Posterior cingulate gyrus (tissue), 11 donors: ENCODE measurements at places on chromosomes 5 and 9.

DNA sequence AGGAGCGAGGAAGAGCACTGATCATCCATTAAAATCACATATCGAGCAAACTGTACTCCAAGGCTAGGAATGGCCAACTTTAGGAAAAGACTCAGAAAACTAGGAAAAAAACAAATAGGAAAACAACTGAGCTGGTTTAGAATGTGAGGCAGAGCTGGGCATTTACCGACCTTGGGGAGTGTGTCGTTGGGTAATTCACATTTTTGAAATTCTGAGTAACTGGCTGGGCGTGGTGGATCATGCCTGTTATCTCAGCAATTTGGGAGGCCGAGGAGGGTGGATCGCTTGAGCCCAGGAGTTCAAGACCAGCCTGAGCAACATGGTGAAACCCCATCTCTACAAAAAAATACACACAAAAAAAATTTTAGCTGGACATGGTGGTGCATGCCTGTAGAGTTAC is 70.1 kb downstream of the ZFAND5 start:
- DNase-seq: no peak

- no peak for DNase-seq
Observed at GRCh38 chr5:153517241-153517611, 26.8 kb downstream of the GRIA1 start.

- no peak for DNase-seq
Observed at GRCh38 chr9:96867079-96867804, 12.9 kb upstream of the ZNF782 start.

GRCh38 chr9:132546148-132547051 is 36.0 kb upstream of the BARHL1 start:
- DNase-seq: no peak
